Amniotic stem cell (primary cell): ENCODE measurements at places on chromosomes 11 and 22.

DNA sequence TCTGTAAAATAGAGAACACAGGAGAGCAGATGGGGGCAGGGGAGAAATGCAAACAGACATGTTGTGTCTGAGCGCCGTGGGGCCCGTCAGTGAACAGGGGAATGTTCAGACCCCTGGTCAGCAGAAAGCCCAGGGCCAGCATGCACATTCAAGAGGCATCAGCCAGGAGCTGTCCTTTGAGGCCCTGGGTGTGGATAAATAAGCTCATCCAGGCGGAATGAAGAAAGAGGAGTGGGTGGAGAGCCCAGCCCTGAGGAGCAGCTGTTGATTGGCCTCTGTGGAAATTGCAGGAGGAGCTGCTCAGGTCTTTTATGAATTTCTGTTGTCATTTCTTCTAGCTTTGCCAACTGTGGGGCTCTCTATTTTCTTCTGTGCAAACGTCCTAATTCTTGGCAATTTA lies 49.7 kb upstream of the CECR2 start:
- no peak for DNase-seq

DNA sequence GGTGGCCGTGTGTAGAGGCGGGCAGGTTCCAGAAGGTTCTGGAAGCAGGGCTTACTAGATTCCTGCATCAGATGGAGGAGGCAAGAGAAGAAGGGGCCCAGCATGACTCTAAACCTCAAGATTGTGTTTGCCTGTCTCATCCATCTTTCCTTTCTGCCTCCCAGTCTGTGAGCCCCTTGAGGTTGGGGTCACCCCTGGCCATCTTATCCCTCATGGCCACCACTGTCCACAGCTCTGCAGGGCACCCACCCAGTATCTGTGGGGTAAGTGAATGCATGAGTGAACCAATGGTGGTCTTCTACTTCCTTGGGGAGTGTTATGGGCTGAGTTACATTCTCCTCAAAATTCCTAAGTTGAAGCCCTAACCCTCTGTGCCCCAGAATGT lies 79.3 kb downstream of the MYEOV start:
- DNase-seq, result no peak

DNA sequence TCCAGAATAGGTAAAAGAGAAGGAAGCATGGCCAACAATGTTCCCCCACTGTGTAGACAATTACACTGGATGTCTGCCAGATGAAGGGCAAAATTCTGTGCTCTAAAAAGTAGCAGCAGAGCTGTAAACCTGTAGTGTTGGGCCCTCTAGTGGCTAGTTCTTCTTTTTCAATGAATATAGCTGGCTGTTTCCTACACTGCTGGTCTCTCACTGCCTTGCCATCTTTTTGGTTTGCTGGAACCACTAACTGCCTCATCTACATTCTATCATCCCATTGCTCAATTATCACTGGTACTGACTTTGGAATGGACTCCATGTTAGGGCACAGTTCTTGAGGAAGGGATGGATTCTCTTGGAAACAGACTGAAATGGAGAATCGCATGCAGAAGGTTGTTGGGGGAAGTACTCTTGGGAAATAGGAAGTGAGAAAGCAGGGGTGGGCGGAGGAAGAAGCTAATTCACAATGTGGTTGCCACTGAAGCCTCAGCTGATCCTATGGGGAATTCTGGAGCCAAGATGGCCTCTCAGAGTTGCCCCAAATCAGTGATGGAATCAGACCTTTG lies 17.9 kb downstream of the KCNE3 start:
- peak; percentile 60 for DNase-seq

GRCh38 chr11:382081-382629 lies 11.9 kb upstream of the PKP3 start:
- DNase-seq, result no peak

- DNase-seq, result no peak
Measured at GRCh38 chr11:6258571-6259081, 1.0 kb upstream of the CCKBR start.

DNA sequence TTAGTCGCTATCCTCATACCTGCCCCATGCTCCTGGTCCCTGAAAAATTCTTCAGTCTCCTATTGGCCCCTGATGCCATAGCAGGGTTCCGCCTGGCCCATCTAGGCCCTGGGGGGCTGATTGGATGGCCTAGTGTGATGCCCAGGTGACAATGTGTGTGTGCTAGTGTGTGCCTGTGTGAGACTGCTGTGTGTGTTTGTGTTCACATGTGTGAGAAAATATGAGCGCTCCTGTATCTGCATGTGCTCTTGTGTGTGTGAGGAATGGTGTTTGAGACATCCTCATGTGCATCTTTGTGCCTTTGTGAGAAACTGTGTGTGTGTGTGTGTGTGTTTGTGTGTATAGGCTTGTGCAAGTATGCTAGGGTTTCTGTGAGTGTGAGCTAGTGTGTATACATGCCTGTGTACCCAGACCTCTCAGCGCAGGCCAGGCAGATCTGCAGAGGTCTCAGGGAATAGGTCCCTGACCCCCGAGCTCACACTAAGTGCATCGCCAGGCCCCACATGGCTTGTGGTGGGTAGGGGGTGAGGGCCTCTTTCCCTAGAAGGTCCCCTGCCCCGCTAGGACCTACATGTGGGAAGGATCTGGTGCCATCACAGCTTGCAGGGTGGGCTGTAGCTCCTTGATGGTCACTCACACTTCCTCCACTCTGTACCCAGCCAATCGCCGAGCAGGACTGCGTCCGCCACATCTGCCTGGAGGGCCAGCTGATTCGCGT lies 64.6 kb downstream of the OTOG start:
- no peak for DNase-seq
